HT-29 (cell line): ENCODE measurements at places on chromosomes 3 and 15.

- no peak for DNase-seq
These were observed 58.4 kb downstream of the IQSEC1 start for GRCh38 chr3:13014755-13015285.

DNA sequence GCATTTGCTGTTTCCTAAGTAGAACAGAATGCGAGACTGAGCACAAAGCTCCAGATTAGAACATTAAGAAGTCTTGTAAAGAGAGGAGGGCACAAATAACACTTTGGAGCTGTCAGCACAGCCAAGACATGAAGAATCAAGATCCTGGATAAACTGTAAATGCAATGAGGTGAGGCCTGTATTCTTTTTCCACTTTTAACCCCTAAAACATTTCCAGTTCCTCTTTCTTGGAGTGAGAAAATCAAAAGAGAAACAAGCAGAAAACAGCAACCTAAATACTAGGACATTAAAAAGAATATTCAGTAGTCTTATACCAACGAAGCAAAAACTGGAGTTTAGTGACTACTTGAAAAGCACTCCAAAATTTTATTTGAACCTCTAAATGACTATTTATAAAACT lies 204.3 kb downstream of the ZBTB20 start:
- DNase-seq, result no peak

DNA sequence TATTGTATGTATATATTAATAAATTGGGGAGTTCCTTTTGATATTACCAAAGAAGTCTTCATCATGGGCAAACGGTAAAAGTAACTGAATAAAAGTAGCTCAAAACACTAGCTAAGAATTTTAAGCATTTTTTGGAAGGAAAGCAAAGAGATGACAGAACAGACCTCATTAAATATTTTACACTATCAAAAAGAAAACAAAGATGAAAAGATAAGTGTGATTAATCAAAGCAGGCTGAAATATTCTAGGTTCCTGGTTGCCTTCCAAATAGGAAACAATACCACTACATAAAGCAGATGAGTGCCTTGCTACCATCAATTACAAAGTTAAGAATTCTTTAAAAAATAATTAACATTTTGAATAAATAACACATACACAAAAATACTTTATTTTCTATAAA lies 3.6 kb downstream of the NKIRAS1 start:
- no peak for DNase-seq

- no peak for DNase-seq
These were observed 10.0 kb upstream of the MANF start for GRCh38 chr3:51375136-51375535.

DNA sequence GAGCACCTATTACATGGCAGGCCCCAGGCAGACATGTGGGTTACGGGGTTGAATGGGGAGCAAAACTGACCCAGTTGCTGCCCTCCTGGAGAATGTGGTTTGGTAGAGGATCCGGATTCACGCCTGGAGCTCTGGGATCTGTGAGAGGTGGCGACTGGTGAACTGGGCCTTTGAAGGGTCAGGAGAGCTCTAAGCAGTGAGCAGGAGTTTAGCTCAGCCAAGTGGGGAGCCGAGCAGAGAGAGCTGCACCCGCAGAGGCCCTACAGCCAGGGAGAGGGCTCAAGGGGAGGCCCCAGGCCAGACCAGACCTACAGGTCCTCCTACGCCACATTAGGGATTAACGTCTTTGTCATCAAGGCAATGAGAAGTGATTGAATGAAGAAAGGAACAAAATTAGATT lies 179.8 kb upstream of the TLE3 start:
- no peak for DNase-seq

DNA sequence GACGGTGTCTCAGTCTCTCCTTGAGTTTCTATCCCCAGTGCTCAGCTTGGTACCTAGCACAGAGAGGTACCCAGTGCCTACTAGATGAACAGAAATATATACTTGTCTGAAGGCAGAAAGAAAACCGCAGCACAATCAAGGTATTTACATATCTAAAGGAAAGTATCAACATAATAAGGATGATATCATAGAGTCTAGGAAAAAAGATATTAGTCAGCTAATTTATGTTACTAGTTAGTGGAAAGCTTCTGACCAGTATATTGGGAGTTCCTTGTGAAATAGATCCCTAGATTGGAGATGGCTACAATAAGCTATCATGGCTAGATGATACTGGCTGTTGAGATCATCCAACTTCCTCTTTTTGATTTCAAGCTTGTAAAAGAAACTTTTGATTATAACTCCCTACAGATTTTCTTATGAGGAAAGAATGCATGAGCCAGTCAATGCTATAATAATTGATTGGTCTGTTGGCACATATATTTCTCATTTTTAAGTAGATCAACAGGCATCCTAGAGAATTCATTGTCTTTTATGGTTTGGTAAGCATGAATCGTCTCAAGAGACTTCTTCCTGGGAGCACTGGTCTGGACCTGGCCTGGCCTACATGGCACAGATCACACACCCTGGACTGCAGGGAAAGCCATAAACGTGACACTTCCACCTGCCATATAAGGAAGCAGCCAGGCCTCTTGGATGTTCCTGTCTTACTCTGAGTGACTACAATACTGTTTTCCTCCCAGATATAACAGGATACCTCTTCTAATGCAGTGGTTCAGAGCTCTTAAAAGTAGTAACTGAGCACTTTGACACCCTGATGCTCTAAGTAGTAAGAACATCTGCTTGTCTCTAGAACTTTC lies 60.7 kb downstream of the IMPG2 start:
- no peak for DNase-seq

DNA sequence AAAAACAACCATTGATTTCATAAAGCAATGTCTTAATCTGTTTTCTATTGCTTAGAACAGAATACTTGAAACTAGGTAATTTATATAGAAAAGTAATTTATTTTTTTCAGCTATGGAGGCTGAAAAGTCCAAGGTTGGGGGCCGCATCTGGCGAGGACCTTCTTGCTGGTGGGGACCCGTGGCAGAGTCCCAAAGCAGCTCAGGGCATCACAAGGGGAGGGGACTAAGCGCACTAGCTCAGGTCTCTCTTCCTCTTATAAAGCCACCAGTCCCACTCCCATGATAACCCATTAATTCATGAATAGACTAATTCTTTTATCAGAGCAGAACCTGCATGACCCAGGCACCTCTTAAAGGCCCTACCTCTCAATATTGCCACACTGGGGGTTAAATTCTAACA lies 87.2 kb upstream of the KLF13 start:
- no peak for DNase-seq

DNA sequence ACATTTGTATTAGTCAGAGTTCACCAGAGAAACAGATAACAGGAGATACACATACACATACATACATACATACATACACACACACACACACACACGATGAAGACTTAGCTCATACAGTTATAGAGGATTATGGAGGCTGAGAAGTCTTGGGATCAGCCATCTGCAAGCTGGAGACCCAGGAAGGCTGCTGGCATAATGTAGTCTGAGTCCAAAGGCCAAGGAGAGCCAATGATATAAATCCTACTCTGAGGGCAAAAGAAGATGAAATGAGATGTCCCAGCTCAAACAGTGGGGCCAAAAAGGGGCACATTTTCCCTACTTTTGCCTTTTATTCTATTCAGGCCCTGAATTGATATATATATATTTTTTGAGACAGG lies 6.4 kb upstream of the TTC14 start:
- no peak for DNase-seq

DNA sequence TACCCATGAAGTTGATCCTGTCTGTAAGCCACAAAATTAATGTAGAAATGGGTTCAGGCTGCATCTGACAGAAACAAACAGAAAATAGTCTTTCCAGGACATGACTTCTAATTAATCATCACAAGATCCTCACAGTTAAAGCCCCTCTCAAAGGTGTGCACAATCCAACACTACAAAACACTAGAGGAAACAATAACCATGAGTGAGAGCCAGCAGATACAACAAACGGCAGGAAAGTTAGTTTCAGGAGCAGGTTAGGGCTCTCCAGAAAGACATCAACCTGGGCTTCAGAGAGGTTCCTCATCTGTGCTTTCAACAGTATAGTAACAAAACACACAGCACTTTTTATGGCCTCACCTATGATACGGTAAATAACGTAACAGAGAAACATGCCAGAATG lies 42.8 kb downstream of the DPH3 start:
- no peak for DNase-seq

DNA sequence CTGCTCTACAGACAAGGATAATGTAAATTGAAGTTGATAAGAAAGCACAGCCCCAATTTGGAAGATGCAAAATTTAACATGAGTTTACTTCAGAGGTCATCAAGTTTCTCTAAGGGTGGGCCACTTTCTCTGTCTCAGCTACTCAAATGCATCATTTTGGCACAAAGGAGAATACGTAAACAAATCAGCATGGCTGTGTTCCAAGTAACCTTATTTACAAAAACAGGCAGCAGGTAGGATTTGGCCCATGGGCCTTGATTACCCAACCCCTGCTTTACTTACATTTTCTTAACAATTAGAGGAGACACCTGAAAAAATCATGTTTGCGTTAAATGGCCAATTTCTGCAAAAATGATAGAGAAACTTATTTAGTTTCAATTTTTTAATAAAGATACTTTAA lies 181.7 kb downstream of the GBE1 start:
- DNase-seq, result no peak

DNA sequence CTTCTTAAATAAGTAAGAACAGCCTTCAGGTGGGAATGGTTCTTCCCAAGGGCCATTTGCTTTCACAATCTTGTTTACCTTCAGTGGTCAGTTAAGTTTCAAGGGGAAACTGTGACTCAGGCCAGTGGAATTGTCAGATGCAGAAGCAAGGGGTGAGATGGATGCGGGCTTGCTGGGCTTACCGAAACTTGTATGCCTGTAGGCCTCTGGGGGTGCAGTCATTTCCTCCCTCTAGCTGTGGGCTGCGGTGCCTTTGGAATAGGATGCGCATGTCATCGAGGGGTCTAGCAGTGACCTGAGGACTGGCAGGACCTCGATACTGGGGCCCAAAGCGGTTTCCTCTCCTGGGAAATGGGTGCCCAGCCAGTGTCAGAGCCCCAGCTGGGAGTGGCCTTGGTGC lies 121.6 kb downstream of the EEFSEC start:
- DNase-seq, result no peak

DNA sequence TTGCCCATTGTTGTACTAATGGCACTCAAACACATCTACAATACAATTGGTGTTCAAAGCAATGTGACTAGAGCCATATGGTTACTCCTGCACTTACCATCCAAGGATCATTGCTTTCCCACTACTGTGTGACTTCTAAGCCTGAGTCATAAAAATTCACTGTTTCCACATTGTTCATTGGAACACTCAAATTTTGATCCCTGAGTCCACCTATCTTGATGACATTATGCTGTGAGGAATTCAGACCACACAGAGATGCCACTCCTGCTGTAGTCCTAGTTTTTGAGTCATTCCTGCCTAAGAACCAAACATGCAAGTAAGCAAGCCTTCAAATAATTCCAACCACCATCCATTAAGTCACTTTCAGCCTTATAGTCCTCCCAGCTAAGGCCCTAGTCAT lies 176.2 kb downstream of the EFHB start:
- no peak for DNase-seq

DNA sequence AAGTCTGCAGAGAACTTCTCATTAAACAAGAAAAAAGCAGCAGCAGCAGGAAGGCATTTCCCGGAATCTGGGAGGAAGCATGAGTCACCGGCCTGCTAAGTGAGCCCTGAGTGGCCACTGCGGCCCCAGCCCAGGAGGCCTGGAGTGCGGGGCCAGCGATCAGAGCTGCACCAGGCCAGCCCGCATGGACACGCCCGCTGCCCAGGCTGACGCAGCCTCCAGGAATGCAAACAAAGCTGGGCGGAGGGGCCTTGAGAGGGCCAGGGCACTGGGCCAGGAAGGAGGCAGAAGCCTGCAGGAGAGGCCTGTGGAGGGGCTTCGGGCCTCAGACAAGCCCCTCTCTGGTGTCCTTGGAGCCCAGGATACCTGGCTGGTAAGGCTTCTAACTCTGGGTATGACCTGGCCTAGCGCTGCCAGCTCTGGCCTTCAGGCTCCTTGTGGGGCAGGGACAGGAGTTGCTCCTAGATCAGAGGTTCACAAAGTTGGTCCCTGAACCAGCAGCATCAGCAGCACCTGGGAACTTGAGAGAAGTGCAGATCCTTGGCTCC lies 101.2 kb downstream of the SMAD6 start:
- peak; percentile 98 for DNase-seq

DNA sequence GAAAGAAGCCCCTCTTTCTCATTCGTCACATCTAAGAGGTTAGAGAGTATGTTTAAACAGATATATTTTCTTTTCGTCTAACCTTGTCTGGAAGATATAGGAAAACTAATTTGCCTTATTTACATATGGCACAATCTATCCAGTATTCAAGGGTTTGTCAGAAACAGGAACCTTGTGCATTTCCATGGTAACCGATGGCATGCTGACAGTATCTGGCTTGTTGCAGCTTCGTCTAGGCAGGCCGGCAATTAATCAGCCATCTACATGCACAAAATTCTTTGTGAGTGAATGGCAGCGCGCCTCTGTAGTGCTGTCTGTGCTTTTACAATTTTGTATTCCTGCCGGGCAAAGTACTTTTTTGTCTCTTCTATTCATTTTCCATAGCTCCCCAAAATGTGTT lies 294.0 kb upstream of the SOX2 start:
- DNase-seq, result no peak

- DNase-seq, result no peak
These were observed 141.8 kb downstream of the FILIP1L start for GRCh38 chr3:99972380-99973104.

DNA sequence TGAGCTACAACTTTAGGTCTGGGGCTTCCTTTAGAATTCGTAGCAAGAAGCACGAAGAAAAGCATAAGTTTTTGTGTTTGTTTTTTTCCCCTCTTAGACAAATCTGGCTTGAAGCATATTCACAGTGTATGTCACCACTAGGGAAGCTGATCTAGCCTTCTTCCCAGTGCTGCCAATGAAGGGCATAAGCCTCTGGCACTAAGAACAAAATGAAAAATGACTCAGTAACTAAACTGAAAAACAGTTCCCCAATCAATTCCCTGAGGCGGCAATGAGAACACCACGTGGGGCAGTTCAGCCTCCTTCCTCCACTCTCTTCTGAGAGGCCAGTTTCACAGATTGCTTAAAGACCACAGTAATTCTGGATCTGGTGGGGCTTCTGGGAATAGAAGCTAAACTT lies 338.1 kb downstream of the GAP43 start:
- DNase-seq, result no peak

GRCh38 chr3:179969525-179969924 lies 67.2 kb downstream of the PEX5L start:
- DNase-seq, result no peak

GRCh38 chr3:42053476-42053875 lies 37.7 kb upstream of the TRAK1 start:
- DNase-seq, result no peak
